ENCODE measurements at places on chromosomes 1 and 21.

GRCh38 chr1:64877151-64877550, 89.2 kb downstream of the JAK1 start:
- no peak for DNase-seq

DNA sequence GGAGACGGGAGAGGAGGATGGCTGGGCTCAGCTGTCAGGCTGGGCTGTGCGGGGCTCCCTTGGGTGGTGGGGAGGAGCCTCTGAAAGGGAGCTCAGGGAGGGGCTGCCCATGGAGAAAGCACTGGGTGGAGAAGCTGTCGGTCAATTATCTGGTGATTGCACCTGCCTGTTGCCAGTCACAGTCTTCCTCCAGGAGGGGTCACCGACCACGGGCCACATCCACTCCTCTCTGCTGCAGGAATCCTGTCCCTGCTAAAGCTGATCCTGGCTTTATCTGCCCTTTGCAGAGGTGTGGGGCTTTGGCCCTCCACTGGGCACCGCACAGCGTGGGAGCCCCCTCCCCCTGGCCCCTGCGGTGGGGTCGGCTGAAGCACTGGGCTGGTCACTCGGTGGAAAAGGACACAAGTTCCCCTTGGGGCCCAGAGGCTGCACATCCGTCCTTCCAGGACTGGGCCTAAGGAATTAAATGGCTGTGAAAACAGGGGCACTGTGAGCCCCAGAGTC, 21.8 kb upstream of the COL18A1 start:
- DNase-seq: no peak

DNA sequence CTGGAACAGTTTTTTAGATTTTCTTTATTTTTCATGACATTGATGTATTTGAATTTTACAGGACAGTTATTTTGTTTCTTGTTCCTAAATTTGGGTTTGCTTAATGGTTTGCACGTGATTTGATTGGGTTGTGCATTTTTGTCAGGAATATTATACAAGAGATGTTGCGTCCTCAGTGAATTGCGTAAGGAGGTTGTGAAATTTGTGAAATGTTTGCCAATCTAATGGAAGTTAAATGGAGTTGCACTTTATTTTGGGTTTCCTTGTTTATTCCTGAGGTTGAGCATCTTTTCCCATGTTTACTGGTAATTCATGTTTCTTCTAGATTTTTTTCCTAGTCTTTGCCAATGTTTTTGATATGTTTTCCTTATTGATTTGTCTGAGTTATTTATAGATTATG, 19.9 kb downstream of the ZNF648 start:
- DNase-seq: no peak

GRCh38 chr1:114428083-114428754, 82.8 kb downstream of the TRIM33 start:
- DNase-seq: peak; percentile 1

- DNase-seq: no peak
Measured at GRCh38 chr1:14681182-14681581, 82.7 kb downstream of the KAZN start.

DNA sequence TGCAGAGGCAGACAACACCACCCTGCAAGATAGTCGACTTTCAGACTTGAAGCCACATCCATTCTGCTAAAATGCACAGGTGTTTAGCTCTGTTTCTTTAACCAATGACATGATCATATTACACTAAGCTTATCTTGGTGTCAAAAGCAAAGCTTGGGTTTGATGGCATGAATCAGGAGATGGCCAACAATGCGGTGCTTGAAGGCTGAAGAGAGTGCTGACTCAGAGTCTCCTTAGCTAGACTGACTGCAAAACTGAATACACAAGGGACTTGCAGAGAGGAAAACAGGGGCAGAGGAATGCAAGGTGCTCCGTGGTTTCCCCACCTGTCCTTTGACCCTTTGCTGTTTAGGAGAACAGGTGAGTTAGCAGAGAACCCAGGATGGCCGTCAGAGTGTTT, 262.6 kb downstream of the SIPA1L2 start:
- DNase-seq: no peak

- DNase-seq: no peak
Measured at GRCh38 chr1:205417870-205418635, 3.8 kb downstream of the LEMD1 start.

DNA sequence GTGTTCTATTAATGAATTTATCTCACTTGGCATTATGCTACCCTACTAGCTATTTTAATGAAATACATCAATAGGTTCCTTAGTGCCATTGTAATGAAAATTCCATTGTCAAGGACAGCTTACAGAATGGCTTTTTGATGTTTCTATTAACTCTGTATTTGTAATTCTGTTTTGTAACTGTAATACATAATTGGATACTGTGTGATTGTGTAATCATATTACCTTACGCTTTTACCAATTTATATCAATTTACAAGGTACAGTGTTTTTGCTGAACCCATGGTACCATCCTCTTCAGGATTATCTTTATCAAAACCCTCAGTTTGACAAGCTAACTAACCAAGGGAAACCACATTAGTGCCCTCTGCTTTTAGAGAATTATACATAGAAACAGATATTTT, 277.9 kb downstream of the LRRC7 start:
- no peak for DNase-seq

- no peak for DNase-seq
Measured at GRCh38 chr1:56265216-56265615, 314.1 kb downstream of the PLPP3 start.

DNA sequence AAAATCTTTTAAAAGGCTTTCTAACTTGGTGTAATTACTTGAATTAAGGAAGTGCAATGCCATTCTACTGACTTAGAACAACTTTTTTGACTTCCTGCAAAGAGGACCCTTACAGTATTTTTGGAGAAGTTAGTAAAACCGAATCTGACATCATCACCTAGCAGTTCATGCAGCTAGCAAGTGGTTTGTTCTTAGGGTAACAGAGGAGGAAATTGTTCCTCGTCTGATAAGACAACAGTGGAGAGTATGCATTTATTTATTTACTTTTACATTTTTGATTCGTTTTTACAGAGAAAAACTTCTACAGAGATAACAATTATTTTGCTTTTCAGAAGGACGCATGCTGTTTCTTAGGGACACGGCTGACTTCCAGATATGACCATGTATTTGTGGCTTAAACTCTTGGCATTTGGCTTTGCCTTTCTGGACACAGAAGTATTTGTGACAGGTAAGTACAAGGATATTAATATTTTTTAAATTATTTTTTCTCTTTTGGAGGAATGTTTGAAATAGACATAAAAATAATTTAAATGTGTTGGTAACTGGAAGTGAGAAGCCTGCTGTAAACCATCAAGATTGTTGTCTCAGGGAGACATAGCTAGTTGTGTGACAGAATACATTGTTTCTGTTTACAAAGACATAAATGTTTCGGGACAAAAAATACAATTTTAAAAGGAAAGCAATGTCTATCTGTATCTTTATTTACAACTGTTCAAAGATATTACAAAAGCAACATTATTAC, at the start of gene PTPRC:
Gene PTPRC (plus strand): TSS at position 147 of the 742 bp plus-strand sequence. CDS start 229 bp downstream, at position 376.
- no peak for DNase-seq

DNA sequence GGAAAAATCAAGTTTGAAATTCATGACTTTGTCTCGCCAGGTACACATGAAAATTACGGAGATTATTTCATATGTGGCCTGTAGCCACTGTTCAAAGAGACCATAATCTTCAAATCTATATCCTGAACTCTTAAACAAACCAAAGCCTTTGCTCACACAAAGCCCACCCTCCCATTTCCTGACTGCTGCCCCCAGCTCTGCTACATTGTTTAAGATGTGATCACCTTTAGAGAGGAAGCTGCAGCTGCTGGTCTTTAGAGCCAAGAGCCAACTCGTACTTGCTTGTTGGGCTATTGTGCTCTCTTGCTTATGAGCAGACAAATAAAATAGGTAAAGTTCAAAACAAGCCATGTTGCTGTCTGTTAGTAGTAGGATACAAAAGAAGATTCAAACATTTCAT, 71.9 kb downstream of the DTL start:
- no peak for DNase-seq

GRCh38 chr21:35231090-35231489, 182.0 kb upstream of the RUNX1 start:
- no peak for DNase-seq

GRCh38 chr1:245503548-245503947, 348.8 kb downstream of the KIF26B start:
- DNase-seq: no peak

- DNase-seq: no peak
Measured at GRCh38 chr1:18746981-18747380, 112.5 kb downstream of the TAS1R2 start.
